ENCODE measurements at places on chromosomes 2 and 18.
A peak's percentile ranks its signal among the peaks of the same experiment; 100 is the strongest.

GRCh38 chr2:164260506-164260905 is 360.8 kb downstream of the GRB14 start:
- no peak for DNase-seq

GRCh38 chr2:39476524-39476923 is 39.4 kb upstream of the MAP4K3 start:
- DNase-seq: no peak

GRCh38 chr2:65722028-65722778 is 289.8 kb upstream of the SPRED2 start:
- peak; percentile 73 for DNase-seq

- DNase-seq: no peak
Measured at GRCh38 chr18:5166606-5167280, 30.3 kb downstream of the AKAIN1 start.

DNA sequence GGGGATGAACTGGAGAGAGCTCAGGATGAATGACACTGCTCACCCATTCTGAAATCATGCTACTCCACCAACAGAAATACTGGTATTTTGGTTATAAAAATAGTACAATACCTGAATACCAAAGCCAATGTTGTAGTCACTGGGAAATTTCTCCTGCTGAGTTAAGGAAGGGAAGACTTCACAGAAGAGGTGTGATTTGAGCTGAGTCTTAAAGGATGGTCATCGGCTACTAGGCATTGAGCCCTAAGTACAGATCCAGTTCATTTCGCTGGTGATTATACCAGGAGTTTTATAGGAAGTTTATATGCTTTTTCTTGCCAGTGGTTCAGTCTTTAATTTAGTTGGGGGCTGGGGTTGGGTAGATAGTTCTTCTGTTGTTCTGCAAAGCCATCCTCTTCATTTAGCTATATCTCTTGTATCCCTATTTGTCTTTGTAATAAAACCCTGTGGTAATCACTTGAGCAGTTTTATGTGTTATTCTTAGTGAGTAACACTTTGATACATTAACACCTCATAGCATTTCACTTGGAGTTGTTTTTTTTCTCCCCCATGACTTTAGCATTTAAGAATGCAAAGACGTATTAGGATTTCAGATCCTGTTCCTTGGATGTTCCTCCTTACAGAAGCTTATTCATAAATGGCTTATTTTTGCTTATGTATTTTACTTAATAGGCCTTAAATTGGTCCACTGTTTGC is 239.9 kb upstream of the FOSL2 start:
- DNase-seq: no peak

DNA sequence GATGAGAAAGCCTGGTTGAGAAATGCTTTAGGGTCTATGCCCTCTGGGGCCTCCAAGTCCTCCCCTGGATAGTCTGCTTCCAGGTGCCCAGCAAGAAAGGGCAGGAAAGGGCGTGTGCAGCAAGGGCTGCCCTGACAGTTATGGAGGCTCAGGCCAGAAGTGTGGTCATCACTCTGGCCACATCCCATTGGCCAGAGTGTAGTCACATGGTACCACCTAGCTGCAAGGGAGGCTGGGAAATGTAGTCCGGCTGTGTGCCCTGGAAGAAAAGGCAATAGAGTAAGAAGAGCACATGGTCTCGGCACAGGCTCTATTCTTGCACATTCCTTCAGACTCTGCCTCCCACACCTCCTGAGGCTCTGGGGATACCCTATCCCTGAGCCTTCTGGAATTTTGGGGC is 35.7 kb downstream of the ODC1 start:
- DNase-seq: peak; percentile 35

- no peak for DNase-seq
Measured at GRCh38 chr18:58952858-58953257, 88.2 kb downstream of the ZNF532 start.

GRCh38 chr2:120783371-120783791 is 47.7 kb downstream of the GLI2 start:
- DNase-seq: no peak

DNA sequence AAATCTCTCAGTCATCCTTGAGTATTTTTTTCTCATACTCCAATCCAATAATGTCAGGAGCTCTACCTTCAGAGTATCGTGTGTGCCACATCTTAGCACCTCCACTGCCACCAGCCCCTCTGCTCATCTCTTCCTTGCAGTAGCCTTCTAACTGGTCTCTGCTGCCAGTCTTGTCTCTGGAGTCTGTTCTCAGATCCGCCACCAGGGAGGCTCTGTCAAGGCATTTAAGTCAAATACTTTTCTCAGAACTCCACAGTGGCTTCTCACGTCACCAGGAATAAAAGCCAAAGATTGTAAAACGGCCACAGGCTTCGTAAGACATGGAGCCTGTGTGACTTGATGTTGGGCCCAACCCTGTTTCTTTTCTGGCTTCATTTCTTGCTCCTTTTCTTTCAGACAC is 7.1 kb downstream of the UNC50 start:
- no peak for DNase-seq

- DNase-seq: no peak
Measured at GRCh38 chr2:172613615-172614231, 57.8 kb downstream of the PDK1 start.

DNA sequence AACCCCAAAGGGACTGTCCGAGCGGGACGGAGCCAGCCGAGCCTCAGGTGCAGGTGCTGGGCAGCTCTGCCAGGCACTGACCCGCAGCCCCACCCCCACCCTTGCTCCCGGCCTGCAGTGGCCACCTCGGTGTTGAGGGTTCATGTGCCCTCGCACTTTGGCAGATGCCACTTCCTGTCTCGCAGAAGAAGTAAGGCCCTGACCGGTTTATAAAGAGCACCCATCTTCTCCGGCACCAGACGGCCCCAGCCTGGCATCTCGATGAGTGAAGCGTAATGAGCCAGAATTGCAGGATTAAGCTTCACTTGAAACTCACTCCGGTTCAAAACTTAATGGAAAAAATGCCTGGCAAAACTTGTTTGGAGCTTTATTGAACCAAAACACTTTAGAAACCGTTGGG is 10.9 kb upstream of the NFATC1 start:
- DNase-seq: no peak

DNA sequence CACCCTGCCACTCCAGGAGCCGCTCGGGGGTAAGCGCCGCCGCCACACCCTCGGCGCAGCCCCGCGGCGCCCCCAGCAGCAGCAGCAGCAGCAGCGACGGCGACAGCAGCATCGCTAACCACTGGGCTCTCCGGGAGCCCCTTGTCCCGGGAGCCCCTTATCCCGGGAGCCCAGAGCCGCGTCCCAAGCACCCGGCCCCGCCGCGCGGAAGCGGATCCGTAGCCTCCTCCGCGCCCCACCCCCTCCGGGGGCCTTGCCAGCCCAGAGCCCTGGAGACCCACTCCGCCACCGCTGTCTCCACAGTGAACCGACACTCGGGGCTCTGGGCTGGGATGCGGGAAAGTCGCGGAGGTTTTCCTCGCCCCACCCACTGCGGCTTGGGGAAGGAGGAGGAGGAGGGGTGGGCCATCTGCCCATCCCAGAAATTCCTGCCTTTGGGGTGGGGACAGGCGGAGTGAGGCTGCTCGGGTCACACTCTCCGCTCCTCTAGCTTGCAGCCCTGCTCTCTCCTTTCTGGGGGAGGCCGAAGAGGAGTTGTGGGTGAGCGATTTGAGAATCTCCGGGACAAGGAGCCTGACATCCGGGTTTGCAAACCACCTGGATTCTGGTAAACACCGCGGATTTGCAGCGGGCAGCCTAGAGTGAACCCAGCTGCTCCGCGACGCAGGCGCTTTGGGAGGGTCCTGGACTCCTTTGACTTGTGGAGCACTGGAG is at the start of gene PLA2R1:
PLA2R1 (minus strand) TSS at position 324 of the 714 bp plus-strand sequence; CDS start at position 112, 212 bp downstream.
- DNase-seq: no peak

DNA sequence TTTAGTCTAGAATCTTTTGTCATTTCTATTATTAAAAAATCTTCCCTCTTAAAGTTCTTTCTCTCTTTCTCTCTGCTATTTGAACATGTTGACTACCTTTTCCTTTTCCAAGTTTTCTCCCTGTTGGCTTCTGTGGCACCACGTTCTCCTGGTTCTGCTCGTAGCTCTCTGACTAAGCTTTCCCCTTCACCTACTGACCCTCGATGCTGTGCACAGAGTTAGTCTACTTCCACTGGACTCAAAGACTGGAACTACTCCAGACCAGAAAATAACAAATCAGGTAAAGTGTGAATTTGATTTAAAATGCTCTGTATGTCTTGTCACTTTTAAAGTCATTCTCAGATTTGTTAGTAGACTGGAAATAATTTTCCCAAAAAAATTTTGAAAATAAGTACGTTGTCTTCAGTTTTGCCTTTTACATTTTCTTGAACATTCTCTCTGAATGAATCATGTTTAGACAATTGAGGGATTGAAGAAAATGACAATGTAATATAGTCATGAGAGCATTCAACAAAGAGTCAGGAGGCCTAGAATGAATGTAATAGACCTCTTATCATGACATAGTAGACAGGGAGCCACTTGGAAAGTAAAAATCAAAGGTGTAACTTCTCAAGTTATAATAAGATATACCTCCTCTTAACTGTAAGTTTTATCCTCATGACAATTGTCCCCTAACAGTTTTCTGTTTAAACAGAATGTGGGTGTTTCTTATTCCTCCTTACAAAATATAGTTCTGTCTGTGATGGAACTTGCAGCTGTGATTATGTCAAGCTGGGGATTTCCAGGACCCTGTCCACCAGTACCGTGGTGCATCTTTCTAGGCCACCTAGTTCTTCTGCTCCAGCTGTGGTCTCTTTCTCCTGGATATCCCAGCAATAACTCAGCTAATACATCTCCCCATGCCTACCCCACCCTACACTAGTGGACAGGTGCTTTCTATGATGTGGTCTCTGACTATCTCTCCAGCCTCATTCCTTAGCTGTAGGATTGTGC is 25.5 kb downstream of the ITPRID2 start:
- no peak for DNase-seq

- no peak for DNase-seq
Measured at GRCh38 chr18:2686349-2686968, 30.9 kb downstream of the SMCHD1 start.

- DNase-seq: no peak
Measured at GRCh38 chr18:64097497-64097896, 51.4 kb downstream of the LINC00305 start.

- DNase-seq: no peak
Measured at GRCh38 chr18:8825729-8826375, 120.5 kb downstream of the MTCL1 start.

DNA sequence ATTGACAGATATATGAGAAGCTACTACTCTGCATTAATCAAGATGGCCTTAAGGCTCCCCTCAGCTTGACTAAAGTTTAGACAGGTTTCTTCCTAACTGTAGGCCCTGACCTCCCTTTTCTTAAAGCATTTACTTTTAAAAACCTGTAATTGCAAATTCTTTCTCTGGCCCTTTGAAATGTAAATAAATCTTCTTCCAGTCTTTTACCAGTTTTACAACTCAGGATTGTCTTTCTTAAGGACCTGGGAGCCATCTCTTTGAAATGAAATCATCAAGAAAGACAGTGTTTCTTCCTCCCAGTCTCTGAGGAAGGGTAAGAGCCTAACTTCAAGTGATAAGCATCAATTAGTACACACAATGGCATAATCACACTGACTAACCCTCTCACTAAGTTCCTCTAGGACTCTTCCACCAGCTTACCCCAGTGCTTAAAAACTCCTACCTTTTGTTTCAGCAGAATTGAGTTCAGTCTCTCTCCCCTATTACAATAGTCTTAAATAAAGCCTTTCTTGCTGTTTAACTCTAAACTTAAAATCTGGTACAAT is 58.7 kb upstream of the CDH20 start:
- no peak for DNase-seq

GRCh38 chr2:133726973-133727372 is 158.7 kb upstream of the NCKAP5 start:
- no peak for DNase-seq

- DNase-seq: peak; percentile 60
Measured at GRCh38 chr2:44974064-44974715, 32.7 kb downstream of the SIX3 start.

DNA sequence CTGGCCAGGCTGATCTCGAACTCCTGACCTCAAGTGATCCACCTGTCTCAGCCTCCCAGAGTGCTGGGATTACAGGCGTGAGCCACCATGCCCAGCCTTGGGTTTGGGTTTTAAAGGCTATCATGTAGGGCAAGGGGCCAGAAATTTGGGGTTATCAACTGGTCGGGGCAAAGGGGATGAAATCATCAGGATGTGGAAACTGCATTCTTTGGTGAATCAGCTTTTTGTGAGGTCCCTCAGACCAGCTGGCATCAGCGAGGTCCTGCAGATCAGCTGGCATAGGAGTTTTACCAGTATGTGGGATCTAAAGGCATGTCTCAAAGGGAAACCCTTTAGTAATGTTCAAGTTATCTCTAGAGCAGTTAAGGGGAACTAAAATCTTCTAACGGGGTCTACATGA is 6.4 kb upstream of the GEMIN6 start:
- DNase-seq: no peak

DNA sequence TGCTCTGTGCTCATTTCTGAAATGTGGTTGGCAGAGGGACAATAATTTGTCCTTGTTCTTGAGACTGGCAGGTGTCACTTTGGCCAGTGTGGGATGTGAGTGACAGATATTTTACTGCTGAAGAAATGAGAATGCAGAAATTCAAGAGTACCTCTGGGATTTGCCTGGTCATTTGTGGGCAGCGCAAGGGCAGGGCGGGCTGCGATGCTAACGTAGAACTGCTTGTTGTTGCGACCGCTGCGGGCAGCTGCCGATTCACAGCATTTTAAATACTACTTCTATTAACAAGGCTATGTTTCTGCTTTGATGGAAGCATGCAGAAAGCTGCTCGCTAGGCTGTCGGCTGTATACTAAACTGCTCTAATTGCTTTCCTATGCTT is 268.6 kb downstream of the FIGN start:
- no peak for DNase-seq

GRCh38 chr18:49431165-49431962 is 29.1 kb downstream of the DYM start:
- DNase-seq: no peak

DNA sequence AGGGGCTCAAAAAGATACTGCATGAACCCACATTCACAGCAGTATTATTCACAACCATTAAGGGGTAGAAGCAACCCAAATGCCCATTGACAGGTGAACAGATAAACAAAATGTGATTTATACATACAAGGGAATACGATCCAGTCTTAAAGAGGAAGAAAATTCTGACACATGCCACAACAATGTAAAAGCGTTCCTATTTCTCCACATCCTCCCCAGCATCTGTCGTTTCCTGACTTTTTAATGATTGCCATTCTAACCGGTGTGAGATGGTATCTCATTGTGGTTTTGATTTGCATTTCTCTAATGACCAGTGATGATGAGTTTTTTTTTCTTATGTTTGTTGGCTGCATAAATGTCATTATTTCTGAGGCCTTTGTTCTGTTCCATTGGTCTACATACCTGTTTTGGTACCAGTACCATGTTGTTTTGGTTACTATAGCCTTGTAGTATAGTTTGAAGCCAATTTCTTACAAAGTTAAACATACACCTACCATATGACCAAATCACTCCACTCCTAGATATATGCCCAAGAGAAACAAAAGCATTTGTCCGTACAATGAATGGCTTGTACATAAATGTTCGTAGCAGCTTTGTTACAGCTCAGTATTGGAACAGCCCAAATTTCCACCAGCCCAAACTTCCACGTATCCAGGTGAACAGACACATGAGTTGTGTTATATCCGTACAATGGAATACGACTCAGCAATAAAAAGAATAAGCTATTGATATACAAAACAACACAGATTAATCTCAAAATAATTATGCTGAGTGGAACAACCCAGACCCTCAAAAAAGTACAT is 85.1 kb downstream of the TMEM131 start:
- no peak for DNase-seq

- peak; percentile 73 for DNase-seq
Measured at GRCh38 chr2:27705851-27706622, 42.3 kb downstream of the SLC4A1AP start.

GRCh38 chr2:51014759-51015158 is 17.2 kb downstream of the NRXN1 start:
- no peak for DNase-seq
